ENCODE measurements at places on chromosomes 4 and X.

- DNase-seq, result no peak
Measured at GRCh38 chr4:152901205-152901604, 34.9 kb upstream of the FHDC1 start.

DNA sequence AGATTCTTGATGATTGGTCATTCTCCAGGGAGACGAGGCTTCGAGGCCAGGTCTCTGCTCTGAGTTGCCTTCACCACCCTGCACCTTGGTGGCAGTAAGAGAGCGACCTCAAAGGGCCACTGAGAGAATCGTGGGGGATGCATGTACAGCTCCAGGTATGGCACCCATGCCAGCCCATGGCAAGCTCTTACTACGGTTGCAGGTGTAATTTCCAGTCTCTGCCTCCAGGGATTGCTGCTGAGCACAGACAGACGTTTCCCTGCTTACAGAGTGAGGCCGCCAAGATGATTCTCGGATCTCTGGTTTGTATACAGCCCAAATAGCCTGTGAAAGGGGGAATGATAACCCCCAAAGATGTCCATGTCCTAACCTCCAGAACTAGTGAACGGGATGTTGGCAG, 16.3 kb upstream of the DRD5 start:
- DNase-seq, result no peak

DNA sequence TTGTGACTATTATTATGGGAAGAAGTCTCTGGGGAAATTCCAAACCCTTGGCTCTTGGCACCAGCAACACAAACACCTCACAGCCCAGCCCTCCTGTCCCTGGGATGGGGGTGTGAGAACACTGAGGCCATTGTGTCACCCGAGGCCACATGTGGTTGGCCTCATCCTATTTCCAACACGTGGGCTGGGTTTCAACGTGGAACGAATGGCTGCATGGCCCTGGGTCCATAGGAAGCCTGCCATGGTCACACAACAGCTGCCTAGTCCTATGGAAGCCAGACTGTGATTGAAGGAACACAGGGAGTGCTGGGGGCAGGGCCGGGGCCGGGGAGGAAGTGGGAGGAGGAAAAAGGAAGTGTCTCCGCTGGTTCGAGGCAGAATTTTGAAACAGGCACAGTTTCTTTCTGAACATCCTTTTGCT, 10.0 kb downstream of the CLCN4 start:
- DNase-seq, result no peak

DNA sequence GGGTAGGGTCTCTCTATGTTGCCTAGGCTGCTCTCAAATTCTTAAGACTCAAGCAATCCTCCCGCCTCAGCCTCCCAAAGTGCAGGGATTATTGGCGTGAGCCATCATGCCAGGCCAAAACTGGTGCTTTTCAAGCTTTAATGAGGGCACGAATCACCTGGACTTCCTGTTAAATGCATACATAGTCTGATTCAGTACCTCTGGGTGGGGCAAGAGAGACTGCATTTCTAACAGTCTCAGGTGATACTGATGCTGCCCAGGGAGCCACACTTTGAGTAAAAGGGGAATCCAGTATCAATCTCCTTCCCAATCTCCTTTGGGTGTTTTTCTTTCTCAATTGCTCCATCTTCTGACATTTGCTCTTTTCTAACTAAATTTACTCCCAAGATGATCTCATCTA, 96.5 kb downstream of the SH3RF1 start:
- DNase-seq, result no peak

GRCh38 chr4:121788896-121789295, 12.2 kb upstream of the EXOSC9 start:
- no peak for DNase-seq

DNA sequence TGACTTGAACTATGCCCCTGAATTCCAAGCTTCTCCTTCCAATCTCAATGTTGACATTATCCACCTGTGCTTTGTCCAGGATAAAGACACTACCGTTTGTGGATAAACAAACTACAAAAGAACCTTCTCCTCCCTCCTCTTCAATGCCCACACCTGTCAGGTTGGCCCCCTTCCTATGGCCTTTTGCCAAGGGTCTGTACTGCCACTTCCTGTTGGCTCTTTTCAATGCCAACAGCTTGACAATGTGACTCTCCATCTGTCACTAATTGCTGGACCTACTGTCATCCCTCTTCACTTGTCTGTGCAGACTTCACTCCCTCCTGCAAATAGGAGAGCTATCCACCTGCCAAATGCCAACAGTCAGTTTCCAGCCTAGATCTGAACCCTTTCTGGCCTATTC, 35.8 kb upstream of the MID1 start:
- DNase-seq, result no peak

DNA sequence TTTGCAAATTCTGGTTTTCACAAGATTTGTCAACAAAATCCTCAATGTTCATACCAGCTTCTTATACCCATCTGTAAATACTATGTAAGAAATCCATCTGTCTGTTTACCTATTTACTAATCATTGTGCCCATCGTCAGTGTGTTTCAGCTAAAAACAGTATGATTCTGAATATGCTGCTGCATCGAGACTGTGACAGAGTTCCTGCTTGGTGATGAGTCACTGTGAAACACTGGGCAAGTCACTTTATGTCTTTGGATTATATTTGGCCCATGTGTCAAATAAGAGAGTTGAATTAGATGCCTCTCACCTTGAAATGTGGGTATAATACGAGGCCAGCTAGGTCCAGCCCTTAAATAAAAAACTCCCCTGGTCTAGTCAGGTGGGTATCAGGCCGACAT, 79.3 kb downstream of the CBLL2 start:
- no peak for DNase-seq

DNA sequence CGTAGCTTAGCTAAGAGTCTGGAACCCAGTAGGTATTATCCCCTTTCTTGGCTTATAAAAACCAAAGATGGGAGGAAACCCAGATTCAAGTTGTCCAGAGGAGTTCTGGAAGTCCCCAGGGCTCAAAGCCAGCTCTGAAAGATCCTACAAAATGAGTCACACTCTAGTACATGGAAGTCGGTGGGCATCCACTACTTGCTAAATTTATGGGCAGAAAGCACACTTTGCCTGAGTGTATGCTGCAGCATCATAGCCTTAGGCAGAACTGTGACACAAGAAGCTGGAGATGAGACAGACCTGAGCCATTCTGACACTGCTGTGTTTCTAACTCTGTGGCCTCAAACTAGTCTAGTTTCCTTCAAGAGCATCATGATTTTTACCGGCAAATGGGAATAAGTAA, 429.3 kb downstream of the AFF2 start:
- DNase-seq, result no peak

GRCh38 chrX:20397587-20397986, 130.9 kb upstream of the RPS6KA3 start:
- no peak for DNase-seq

- no peak for DNase-seq
Measured at GRCh38 chr4:183214912-183215488, 105.1 kb downstream of the CLDN22 start.

DNA sequence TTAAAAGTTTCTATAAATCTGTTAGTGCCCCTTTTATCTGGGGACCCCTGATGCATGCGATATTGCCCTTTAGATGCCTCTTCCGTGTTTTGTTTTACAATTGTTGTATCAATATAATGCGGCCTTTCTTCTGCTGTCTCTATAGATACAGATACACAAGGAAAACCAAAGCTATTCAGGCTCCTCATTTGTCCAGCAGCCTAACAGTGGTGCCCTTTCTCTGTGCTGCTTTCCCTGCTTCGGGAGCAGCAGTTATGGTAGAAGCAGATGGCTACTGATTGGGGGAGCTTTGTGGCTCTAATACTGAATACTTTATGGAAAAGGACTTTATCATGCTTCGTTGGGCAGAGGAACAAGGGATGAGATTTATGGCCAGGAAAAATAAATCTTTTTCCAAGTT, 10.6 kb upstream of the PRDM8 start:
- DNase-seq, result no peak

GRCh38 chrX:24025741-24026403, 1.1 kb downstream of the KLHL15 start:
- no peak for DNase-seq

- peak; percentile 76 for DNase-seq
Measured at GRCh38 chr4:153791746-153792617, 3.1 kb upstream of the SFRP2 start.

DNA sequence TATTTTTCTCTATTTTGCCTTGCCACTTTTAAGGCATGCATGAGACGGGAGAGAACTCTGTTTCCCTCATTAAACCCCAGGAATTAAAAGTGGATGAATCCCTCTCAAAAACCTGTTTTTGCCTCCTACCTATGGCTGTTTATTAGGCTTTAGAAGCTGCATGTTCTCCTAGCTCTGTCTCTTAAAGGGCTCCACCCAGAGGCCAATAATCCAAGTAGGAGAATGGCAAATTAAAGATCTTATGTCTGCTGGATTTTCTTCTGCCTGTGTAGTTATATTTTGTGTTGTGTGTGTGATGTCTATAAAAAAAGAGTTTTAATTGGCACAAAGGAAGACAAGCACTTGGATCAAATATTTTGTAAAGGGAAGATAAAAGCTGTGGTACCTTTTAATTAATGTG, 32.4 kb downstream of the MAGEC1 start:
- no peak for DNase-seq

DNA sequence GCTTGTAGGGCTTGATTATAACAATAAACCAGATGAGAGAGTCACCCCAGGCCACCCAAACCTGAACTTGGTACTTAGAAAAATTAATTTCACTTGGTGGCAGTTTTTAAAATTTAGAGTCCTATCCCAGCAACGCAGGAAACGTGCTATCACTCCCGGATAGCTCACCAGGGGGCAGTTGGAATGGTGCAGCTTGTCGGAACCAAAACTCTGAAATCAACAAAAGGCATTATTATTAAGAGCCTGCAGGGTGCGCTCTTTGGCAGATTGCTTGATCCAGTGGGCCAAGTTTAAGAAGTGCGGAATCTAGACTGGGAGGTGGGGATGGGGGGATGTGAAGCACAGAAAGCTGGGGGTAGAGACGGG, 2.4 kb downstream of the FRAS1 start:
- DNase-seq, result peak; percentile 41

- no peak for DNase-seq
Measured at GRCh38 chr4:185886832-185887524, 75.0 kb upstream of the SORBS2 start.

DNA sequence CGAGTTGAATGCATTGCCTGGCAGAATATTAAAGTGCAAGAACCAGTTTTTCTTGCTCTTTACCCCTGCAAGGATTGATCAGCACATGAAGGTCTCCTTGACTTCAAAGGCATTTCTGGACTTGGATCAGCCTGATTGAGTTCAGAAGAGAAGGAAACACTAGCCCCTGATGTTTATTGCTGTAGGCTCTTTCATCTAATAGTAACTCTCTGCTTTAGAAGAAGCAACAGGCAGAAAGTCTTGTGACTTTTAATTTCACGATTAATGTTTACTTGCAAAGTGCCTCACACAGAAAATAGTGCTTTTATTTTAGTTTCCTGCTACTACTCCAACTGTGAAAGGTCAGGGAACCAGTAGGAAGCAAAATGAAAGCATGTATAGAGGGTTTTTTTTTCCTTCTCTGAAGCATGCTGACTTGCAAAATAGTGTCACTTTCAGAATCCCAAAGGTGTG, 69.1 kb downstream of the PCDH7 start:
- no peak for DNase-seq

- no peak for DNase-seq
Measured at GRCh38 chrX:68429216-68429615, 4.1 kb downstream of the OPHN1 start.

Data from progenitor cell of endocrine pancreas (in vitro differentiated cells).